ENCODE measurements at places on chromosomes 7 and 10. TPM values are rescaled to one million over a fixed set of nuclear protein-coding genes. Genes with fewer than 3 reads are reported as not detected.

DNA sequence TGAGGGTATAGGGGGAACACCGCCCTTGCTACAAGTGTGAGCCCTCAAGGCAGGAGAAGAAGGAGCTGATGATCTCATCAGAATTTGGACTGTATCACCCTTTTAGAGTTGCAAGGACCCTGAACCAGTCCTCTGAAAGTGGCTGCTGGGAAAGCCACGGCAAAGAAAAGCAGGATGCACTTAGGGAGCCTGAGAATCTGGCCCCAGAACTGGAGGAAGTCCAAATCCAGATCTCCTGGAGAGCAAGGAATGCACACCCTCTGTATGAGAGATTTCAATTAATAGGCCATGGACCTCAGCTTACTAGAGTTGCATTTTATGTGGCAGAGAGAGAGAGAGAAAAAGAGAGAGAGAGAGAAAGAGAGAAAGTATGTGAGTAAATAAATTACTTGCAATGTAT is 662.9 kb downstream of the CCSER2 start:
- no peak for DNase-seq

DNA sequence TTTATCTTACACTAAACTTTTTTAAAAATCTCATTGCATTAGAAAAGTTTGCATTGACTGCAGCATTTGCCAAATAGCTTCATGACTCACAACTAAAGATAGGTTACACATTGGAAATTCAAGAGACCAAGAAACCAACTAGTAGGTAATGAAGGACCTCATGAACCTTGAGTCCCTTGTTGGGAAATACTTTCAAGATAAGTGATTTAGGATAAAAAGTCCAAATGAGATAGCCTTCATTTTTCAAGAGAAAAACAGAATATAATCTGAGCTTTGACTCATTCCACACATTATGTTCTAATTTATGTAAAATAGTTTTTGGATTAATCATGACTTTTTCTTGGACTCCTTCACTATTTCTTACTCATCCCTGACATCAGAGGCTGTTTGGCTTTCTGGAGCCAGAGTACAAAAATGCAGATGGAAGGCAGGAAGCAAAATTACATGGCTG is 13.1 kb upstream of the LIPF start:
- DNase-seq: no peak

DNA sequence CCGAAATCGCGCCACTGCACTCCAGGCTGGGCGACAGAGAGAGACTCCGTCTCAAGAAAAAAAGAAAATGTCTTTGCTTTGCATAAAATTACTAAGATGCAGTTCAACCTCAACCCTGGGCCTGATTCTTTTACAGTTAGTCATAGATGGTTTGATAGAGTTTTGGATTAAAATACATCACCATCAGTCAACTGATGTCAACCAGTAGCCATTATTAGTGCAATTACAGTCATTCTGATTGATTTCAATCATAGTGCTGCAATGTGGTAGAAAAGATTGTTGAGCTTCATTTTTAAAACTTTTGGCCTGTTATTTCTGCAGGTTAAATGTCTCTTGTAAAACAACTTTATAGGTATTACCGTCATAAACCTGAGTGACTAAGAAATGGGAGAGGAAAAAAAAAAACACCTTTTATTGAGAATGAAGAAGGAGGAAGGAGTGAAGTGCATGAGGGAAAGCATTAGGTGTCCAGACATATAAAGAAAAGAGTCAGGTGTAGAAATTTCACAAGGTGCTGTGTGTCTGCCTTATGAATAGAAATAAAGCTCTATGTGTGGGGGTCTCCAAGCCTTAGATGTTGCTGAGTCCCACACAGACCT is 150.6 kb downstream of the TRIL start:
- no peak for DNase-seq

DNA sequence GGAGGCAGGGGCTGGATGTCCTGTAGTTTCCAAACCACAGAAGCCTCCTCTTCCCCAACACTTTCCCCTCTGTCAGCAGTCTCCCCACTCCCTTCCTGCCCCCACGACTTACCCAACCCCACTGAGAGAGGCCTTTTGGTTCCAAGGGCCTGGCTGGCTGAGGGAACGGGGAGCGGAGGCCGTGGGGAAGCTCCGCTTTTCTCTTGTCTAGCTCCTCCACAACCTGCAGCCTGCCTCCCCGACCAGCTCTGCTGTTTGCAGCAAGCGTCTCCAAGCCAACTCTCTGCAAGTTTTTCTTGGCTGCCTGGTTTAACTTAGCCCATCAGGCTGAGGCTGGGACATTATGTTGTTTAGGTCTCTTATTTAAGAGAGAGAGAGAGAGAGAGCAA is 126.8 kb downstream of the NEURL1 start:
- no peak for DNase-seq

GRCh38 chr10:88991899-88992320 is 1.3 kb downstream of the FAS start:
- no peak for DNase-seq

DNA sequence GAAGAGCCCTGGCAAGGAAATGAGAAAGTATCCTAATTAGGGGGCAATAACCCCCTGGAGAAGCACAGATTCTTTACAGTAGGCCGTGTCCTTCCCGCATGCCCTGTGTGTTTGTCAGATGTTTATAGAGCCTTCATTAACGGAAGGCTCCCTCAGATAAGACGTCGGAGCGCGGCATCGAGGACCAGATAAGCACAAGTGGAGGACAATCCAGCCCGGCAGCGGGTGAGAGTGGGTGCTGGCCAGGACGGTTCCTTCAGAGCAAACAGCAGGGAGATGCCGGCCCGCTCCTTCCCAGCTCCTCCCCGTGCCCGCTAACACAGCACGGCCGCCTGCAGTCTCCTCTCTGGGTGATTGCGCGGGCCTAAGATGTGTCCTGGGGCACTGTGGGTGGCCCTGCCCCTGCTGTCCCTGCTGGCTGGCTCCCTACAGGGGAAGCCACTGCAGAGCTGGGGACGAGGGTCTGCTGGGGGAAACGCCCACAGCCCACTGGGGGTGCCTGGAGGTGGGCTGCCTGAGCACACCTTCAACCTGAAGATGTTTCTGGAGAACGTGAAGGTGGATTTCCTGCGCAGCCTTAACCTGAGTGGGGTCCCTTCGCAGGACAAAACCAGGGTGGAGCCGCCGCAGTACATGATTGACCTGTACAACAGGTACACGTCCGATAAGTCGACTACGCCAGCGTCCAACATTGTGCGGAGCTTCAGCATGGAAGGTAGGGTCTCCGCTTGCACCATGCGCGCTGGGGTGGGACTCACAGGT is at the start of gene GDF2:
TSS of gene GDF2 (plus strand) at position 155 of the 762 bp plus-strand sequence. CDS start at position 370, 215 bp downstream.
- DNase-seq: no peak

DNA sequence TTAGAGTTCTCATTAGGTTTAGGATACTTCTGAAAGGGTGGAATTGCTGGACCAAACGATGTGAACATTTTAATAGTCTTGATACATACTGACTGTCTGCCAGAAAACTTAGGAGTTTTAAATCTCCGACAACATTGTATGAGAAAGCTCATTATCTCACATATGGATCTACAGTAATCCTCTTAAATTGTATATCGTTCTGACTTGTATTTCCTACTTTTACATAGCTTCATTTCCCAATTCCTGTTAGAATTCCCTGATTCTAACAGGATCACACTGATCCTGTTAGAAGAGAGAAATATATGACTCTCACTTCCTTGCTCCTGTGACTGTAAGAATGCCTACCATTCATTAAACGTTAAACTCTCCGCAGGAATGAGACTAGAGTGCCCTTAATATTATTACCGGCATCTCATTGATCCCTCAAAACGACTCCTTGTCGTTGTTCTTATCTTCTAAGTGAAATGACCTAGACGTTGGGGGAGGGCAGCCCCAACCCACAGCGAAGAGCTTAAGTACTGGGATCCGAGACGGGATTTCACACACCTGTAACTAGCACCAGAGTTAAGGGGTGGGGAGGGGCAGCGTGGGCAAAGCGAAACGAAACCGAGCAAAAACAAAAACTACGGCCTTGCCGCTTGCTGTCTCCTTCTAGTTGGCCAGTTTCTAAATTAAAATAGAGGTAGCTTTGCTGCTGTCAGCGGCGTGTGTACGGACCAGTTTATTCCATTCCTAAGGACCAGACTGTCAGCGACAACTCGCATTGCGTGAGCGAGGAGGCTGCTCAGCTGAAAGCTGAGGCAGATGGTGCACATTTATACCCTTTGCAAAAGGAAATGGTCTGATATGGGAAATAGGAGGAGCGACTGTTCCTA is 678 bp upstream of the TMEM106B start:
- DNase-seq: no peak

DNA sequence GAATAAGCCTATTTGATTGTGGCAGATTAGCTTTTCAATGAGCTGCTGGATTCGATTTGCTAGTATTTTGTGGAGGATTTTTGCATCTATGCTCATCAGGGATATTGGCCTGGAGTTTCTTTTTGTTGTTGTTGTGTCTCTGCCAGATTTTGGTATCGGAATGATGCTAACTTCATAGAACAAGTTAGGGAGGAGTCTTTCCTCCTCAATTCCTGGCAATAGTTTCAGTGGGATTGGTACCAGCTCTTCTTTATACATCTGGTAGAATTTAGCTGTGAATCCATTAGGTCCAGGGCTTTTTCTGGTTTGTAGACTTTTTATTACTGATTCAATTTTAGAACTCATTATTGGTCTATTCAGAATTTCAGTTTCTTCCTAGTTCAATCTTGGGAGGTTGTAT is 43.4 kb upstream of the KLF14 start:
- DNase-seq: no peak

DNA sequence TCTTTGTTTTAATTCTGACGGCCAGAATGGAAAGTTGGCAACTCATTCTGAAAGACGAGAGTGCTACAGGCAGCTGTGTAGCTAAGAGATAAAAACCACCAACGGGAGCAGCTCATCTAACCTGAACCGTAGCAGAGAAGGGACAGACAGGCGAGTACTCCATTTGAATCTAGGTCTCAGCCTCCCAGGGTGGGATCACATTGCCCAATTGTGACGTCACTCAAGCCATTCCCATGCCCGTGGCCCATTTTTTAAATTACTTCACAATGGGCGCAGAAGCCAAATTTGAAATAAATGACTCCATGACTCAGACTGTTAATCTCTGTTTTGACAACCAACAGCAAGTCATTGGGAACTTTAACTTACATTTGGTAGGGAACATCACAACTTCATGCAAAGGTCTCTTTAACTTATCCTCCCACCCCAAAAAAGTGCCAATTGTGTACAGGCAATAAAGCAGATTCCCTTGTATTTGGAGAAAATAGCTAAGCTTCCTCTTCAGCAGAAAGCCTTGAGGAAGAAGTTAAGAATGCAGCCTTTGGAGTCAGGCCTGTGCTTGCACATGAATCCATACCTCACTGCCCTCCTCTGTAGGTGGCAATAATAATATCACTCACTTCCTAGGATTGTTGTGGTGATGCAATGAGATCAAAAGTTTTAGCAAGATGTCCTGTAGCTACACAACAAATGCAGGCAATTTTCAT is 93.2 kb upstream of the KIF5B start:
- peak; percentile 51 for DNase-seq

GRCh38 chr7:124250297-124251034 is 217.6 kb upstream of the TMEM229A start:
- DNase-seq: no peak

DNA sequence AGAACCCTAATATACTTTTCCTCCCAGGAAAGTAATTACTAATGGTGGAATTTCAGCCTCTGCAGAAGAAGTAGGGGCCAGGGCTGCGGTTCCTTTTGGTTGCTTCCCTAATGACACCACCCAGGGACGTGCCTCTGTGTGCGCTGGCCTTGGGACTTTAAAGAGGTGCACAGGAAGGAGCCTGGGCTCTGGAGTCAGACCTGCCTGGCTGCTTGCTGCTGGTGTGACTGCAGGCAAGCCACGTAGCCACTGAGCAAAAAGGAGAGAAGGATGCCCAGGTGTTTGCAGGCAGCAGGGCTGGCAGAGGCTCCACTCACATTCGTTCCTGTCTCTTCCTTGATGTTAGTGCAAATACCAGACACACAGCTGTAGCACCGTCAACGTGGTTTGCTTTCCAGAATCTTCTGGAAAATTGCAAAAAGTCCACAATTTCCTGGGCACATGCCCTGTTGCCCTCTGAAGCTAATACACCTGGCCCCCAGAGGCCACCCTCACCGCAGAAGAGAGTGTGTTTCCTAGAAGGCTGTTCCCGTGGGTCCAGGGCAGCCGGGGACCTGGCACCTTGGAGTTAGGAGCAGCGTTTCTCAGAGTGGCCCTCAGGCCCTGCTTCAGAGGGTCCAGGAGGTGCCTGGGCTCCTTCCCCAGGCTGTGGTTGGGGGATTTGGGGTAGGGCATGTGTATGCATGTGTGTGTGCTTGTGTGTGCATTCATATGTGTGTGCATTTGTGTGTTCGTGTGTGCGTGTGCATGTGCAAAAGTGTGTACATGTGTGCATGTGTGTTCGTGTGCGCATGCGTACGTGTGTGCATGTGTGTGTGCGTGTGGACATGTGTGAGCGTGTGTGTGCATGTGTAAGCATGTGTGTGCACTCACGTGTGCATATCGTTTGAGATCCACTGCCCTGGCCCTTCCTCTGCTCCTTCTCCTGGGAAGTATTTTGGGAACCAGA is 12.8 kb upstream of the PRKAG2 start:
- DNase-seq: peak; percentile 31

- no peak for DNase-seq
Measured at GRCh38 chr7:26007510-26007909, 144.5 kb upstream of the NFE2L3 start.

- DNase-seq: no peak
Measured at GRCh38 chr7:22549667-22550513, 49.9 kb upstream of the STEAP1B start.

GRCh38 chr7:6153646-6154541 is 118.5 kb downstream of the CYTH3 start:
- no peak for DNase-seq

- DNase-seq: no peak
Measured at GRCh38 chr7:118053353-118053752, 130.6 kb upstream of the LSM8 start.

DNA sequence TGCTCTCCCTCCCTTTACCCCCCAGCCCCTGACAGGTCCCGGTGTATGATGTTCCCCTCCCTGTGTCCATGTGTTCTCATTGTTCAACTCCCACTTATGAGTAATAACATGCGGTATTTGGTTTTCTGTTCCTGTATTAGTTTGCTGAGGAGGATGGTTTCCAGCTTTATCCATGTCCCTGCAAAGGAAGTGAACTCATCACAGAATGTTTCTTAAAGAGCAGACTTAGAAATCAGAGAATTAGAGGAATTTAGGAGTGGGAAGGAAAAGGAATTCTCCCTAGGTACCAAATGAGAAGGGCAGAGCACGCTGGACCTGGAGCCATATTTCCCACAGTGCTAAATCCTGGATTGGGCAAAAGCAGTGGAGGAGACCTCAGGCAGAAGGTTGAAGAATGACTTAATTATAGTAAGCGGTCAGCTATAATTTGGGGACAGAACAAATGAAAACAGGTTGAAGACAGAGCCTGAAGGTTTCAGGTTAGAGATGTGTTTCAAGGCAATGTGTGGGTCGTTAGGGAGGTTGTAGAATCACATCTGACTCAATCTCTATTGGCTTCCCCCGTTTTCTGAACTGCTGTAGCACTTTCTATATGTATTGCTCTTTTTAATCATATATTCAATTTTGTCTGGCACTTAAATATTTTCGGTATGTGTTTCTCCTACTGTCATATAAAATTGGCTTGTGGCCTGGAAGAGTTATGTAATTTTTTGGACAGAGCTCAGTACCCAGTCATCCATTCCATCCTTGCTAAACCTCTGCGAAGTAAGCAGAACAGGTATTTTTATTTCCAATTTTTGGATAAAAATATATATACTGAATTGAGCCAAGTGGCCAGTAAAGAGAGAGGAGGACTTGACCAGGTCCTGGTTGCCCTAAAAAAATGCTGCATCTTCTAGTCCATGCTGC is 210.5 kb upstream of the KLF6 start:
- no peak for DNase-seq

GRCh38 chr7:158289231-158289630 is 298.4 kb downstream of the PTPRN2 start:
- DNase-seq: no peak

The GRID2IP gene
- 0.21 TPM for total RNA-seq

The PRF1 gene
- total RNA-seq: 30.9 TPM

The NODAL gene
- total RNA-seq: not detected

The TMEM178B gene
- total RNA-seq: 0.18 TPM

The GPR37 gene
- total RNA-seq: not detected

The CAMK2B gene
- total RNA-seq: 2.1 TPM
